ENCODE measurements at places on chromosomes 7 and 10.

GRCh38 chr7:135670179-135670578, 7.9 kb downstream of the STMP1 start:
- peak; percentile 73 for DNase-seq

DNA sequence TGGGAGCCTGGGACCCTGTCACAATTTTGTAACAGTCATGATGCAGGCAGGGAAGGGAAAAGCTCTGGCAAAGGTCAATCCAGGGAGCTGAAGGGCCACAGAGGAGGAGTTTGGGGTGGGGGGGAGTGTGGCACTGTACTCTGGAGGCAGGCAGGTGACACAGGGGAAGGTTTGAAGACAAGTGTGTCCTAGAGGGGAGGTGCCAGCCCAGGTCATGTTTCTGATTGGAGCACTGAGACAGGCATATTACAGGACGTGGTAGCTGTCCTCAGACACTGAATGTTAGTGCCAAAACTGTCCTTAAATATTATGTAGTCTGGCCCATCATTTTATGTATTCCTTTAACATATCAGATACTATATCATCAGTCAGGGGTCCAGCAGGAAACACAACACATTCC, 75.6 kb upstream of the LRRC4 start:
- DNase-seq: no peak

GRCh38 chr10:132545659-132546367, 8.2 kb downstream of the INPP5A start:
- no peak for DNase-seq

DNA sequence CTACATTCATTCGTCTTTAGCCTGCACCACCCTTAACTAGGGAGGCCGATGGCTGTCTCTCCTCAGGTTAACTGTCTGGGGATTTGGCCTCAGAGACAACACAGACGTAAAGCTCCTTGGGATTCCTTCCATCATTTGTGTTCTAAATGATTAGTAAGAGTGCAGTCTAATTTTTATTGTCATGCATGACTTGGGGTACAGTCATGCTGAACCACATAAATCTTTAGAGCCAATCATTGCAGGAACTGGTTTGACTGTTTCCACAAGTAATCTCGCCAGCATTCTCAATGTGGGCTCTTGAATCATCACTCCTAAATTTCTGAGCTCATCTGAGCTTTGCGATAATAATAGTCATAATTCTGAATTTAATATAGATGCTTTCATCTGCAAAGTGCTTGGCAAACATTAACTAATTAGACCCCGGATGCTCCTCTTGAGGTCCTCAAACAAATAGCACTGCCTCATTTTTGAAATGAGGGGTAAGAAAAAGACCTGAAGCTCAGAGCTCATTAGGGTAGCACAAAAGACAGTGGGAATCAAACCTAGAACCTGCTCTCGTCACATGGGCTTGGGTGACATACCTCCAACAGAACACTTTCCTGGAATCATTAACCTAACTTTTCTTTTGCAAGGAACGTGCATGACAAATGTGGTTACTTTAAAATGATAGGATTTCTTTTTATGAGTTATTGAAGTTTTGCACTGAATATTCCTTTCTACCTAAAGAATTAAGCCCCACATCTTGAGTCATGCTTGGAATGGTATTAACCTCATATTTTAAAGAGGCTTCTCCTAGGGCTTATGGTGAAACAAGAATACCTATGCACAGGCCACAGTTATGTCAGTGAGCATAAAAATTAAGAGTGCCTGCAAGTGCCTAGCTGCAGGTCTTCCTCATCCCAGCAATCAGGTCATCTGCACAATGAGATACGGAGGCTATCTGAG, 118.9 kb upstream of the NRP1 start:
- DNase-seq: peak; percentile 52

GRCh38 chr10:100287756-100288155, 1.3 kb upstream of the BLOC1S2 start:
- DNase-seq: no peak

- DNase-seq: no peak
Observed at GRCh38 chr7:22651534-22652243, 75.3 kb upstream of the IL6 start.

DNA sequence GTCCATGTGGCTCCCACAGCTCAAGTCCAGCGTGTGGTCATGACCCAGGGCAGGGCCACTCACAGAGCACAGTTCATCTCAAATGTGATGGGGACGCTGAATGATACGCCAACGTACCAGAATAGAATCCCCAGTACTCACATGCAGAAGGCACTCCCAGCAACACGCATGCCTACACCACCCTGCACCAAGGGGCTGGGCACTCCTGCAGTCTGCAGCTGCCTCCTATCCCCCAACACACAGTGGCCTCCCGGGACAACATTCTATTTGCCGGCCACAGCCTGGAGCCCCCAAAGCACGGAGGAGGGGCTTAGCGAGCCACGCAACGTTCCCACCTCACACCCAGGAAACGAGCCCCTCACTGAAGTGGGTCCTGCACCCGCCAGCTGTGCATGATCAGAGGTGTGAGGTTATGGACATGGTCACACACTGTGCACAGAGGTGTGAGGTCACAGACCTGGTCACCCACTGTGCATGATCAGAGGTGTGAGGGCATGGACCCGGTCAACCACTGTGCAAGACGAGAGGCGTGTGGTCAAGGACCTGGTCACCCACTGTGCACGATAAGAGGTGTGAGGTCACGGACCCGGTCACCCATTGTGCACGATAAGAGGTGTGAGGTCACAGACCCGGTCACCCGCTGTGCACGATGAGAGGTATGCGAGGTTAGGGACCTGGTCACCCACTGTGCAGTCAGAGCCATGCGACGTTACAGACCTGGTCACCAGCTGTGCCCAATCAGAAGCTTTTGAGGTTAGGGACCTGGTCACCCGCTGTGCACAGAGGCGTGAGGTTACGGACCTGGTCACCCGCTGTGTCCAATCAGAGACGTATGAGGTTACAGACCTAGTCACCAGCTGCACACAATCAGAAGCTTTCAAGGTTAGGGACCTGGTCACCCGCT, 182.8 kb downstream of the DIP2C start:
- no peak for DNase-seq

- DNase-seq: peak; percentile 80
Observed at GRCh38 chr10:62560201-62560819, 186.1 kb downstream of the ZNF365 start.

GRCh38 chr7:126799541-126799940, 453.2 kb downstream of the GRM8 start:
- no peak for DNase-seq

DNA sequence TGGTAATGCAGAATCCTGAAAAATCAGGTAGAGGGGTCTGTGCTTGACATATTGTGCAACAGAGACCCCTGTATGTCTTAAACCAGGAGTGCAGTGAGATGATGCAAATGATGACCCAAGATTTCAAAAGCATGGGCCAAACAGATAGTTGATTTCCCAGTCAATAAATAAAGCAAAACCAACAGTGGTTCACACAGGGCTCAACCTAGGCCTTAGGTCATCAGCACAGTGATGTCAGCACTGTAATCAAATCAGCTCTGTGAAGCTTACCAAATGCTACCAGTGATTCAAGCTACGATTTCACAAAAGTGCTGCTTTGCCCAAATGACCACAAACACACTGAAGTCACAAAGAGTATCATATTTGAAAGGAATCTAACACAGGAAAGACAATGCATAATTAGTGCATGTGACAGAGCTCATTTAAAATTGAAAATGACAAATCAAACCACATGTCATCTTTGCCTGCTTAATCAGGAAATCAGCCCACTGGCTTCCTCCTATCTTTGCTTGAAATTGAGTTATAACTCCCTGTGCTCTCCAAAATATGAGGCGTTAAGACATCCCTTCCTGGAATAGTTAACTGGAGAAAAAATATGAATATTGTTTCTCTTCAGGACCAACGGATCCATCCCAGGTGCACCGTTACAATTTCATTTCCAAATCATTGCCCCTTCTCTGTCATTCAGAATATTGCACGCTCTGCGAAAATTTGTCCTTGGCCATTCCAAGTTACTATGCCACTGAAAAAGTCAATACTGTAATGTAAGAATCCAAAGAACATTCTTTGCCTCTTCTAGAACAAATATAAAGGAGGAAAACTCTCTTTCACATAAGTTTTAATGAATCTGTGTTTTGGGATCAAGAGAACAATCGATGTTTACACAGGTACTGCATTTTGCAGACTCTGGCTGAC, 41.9 kb upstream of the ASL start:
- DNase-seq: no peak

- DNase-seq: no peak
Observed at GRCh38 chr10:126179637-126180036, 208.6 kb downstream of the ADAM12 start.

GRCh38 chr10:117514971-117515370, 27.6 kb upstream of the EMX2 start:
- DNase-seq: no peak

DNA sequence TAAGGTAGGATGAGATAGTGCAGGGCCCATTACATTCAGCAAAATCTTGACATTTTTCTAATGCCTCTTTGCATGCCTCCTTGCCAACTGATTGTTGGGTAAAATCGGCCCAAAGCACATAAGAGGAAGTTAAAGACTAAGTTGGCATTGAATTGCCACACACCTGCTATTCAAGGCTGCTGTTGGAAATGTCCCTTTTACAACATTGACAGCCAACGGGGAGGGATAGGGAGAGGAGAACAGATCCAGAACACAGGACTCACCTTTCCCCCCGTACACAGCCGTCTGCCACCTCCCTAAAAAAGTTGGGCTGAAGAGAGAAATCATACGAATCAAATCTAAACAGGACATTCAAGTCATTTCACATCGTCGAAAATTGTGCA, 695 bp downstream of the FAM237B start:
- DNase-seq: no peak

DNA sequence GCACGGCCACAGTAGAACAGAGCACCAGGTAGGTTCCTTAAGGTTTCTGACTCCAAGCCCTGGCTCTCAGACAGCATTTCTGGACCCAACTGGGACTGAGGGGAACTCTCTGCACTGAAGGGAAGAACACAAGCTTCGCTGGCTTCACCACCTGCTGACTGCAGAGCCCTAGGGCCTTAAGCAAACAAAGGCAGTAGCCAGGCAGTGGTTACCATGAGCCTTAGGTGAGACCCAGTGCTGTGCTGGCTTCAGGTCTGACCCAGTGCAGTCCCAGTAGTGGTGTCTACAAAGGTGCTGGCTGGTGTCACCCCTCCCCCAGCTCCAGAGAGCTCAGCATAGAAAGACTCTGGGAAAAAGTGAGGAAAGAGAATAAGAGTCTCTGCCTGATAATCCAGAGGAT, 59.5 kb downstream of the SIRT1 start:
- DNase-seq: no peak

GRCh38 chr10:50788951-50789945, 49.5 kb downstream of the ASAH2B start:
- peak; percentile 15 for DNase-seq

DNA sequence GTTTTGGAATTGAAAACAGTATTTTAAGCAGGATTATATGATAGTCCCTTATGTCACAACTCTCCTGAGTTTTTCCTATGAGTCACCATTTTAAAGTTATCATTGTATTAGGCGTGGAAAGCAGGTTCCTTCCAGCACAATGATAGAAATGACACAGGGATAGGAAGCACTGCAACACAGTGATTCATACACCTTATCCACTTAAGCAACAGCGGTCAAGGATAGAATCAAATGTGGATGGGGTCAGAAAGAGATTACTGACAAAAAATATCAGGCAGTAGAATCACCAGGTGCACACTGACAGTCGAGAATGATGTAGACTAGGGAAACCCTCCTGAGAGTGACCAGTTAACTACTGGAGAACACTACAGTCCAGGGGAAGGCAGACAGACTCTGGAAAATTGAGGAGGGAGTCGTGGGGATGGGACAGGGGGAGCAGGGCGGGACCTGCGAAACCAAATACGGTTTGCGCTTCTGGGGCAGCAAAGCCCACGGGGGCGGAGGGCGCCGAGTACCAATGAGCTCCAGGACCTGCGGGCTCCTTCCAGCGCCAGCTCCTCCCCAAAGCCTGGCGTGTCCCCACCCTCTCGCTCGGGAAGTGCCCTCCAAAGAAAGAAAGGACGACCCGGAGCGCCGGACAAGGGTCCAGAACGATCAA, 479 bp downstream of the PNPLA8 start:
- DNase-seq: peak; percentile 89
